ENCODE measurements at places on chromosomes 16 and 17.

DNA sequence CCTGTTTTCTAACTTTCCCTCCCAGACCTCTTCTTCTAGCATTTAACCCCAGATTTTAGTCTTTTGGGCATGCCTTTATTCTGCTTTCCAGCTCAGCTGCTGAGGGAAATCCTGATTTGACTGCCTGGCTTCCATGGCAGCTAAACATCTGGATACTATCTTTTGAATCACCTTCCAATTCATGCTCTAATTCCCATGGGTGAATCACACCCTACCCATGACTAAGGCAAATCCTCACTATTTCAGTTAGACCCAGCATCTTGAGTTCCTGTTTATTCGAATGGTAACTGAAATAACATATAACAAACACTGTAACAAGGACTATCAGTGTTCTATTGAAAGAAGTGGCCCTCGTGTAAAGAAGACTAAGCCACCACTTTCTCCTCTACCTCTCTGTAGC lies 29.8 kb downstream of the CA10 start:
- H3K4me3 ChIP-seq = no peak overlapping the region
- H3K27ac ChIP-seq = no peak overlapping the region
- H3K4me1 ChIP-seq = no peaks in the 10 kb centered on the region
- DNase-seq = no peak

GRCh38 chr16:89292443-89293078 lies 75.1 kb downstream of the ZNF778 start:
- no peak overlapping the region for H3K27ac ChIP-seq
- peaks cover 13% of the 10 kb centered on the region for H3K36me3 ChIP-seq
- H3K27me3 ChIP-seq = no peaks in the 10 kb centered on the region
- peaks cover 22% of the 10 kb centered on the region for H3K4me1 ChIP-seq
- no peak overlapping the region for H3K4me3 ChIP-seq

DNA sequence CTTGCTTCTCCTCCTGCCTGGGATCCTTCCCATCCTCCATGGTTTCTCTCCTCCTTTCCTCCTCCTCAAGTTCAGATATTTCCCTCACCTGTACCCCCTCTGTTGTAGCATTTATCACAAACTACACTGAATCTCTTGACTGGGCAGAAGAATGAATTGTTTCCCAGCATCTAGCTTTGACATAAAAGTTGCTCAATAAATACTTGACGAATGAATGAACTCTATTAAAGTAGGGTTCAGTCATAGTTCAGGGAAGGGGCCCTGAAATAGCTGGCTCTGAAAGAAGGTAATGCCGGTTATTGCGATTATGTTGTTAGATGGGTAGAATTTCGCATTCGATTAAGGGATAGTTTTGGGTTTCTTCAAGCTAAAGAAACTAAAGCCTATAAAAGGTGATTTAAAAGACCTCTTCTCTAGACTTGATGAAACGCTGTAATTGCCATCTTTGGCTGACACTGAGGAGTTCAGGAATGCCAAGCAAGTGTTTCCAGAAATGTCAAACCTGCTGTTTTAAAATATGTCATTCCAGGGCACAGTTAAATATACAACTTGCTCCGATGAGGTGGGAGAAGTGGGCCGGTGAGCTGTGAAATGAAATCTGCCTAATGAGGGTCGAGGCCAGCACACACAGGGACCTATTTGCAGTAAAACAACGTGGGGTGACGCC lies 1.0 kb upstream of the CPD start:
- H3K27ac ChIP-seq = peak overlapping the region; percentile 94
- no peak for DNase-seq
- peaks cover 15% of the 10 kb centered on the region for H3K27me3 ChIP-seq
- H3K36me3 ChIP-seq = peaks cover 2% of the 10 kb centered on the region

- H3K4me1 ChIP-seq = peaks cover 20% of the 10 kb centered on the region
- peaks cover 77% of the 10 kb centered on the region for H3K27me3 ChIP-seq
- H3K36me3 ChIP-seq = no peaks in the 10 kb centered on the region
- DNase-seq = peak; percentile 54
Measured at GRCh38 chr17:83080858-83081683, 1.7 kb downstream of the METRNL start.

DNA sequence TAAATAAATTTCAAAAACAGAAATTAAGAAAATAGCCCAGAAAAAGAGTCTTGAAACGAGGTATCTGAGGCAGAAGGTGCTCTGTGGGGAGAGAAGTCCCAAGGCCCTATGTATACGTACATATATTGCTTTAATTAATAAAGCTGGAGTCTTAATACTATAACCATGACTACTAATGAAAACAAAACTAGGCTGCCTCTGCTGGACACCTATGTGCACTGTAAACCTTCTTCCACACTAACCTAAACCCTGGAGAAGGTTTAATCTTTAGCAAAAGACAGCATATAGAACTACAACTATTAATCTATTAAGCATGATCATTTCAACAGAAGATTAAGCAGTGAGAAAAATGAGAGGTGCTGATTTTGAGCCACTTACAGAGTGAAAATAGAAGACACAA lies 153.9 kb upstream of the C17orf78 start:
- H3K36me3 ChIP-seq = peaks cover 22% of the 10 kb centered on the region
- H3K27ac ChIP-seq = no peak overlapping the region
- DNase-seq = no peak
- H3K4me1 ChIP-seq = peaks cover 2% of the 10 kb centered on the region

DNA sequence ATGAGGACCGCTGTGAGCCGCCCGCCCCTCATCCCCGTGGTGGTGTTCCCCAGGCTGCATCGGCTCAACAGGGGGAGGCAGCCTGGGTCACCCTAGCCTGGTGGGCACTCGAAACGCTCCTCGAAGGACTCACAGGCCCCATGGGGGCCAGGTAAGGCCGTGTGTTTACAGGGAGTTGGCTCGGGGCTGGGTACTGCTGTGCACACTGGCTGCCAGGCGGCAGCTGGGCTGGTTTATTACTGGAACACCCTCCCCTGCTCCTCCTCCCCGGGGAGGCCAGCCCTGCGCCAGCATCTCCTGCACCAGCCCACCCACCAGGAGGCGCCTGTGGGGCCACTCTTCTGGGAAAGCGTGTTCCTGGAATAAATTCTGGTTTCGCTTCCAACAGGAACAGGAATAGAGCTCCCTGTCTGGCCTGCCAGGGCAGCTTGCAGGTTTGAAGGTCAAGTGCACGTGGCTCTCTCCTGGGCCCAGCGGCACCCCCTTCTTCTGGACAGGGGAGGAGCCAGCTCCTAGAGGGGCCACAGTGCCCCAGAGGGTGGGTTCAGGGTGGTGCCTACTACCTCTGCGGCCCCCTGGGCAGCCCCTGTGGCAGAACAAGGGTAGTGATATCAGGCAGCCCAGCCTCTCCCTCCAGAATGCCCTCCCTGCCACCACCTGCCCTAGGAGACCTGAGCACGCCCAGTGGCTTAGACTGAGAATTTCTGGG lies 11.3 kb downstream of the MCRIP1 start:
- H3K27me3 ChIP-seq = peaks cover 16% of the 10 kb centered on the region
- peak overlapping the region; percentile 11 for H3K27ac ChIP-seq
- peaks cover 3% of the 10 kb centered on the region for H3K36me3 ChIP-seq
- no peak overlapping the region for H3K4me3 ChIP-seq

DNA sequence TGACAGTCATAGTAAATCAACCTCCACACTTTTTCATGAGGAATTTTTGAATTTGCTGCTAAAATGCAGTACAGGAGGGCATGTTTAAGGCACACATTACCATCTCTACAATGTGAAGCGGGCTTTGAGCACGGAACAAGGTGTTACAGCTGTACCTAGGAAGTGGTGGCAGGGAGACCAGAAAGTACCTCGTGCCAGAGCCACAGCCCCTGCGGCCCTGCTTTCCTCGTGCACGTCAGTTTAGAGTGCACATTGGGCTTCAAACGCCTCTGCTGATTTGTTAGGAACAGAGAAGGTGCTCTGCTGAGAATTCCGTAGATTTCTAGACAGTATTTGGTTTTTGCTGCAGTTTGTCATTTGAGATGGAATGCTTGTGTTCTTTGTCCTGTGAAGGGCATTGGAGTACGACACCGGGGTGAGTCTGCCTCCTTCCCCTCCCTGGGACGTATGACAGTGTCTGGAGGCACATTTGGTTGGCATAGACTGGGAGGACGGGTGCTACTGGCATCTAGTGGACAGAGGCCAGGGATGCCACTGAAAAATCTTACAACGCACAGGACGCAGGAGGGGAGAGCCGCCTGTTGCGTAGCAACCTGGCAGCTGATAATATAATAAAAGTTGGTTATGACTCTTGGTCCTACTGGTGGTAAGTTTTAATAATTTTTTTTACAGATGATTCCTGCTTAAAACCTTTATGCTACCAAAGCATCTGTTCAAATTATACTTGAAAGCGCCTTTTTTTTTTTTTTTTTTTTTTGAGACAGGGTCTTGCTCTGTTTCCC lies 9.1 kb downstream of the FOXK2 start:
- peak overlapping the region; percentile 52 for H3K27ac ChIP-seq
- peaks cover 14% of the 10 kb centered on the region for H3K36me3 ChIP-seq
- peaks cover 46% of the 10 kb centered on the region for H3K4me1 ChIP-seq
- no peak overlapping the region for H3K4me3 ChIP-seq
- DNase-seq = no peak

DNA sequence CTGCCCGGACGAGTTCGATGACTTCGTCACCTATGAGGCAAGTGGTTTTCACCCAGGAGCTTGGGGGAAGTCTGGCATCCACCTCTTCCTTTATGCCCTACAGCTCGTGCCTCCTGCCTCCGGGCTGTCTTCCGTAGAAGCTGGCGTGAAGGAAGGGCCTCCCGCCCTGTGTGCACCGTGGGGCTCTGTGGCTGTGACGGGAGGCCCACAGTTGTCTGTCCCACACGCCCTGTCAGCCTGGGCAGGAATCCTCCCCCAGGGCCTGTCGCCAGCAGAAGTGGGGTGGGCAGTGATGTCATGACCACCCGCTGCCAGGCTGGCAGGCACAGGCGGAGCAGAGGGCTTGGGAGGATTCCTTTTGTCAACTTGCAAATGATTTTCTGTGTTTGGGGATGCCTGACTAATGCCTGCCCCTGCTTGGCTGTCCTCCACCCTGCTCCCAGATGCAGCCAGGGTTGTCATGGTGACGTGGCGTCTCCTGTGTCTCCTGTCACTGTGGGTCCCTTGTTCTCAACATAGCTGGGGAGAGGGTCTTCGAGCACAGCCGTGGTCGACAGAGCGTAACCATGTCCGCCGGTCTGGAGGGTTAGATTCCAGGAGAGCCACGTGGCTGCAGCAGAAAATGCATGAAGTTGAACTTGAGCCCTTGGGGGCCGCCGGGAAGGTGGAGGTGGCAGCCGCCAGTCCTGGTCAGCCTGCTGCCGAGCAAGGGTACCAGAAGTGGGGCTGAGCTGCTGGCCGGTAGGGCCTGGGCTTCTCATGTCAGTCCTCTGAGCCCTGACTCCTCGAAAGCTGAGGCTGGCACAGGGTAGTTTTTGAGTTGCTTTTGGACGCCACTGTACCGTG lies 46.1 kb downstream of the RAB11FIP3 start:
- H3K4me1 ChIP-seq = no peaks in the 10 kb centered on the region
- no peak for DNase-seq
- H3K36me3 ChIP-seq = no peaks in the 10 kb centered on the region
- H3K27ac ChIP-seq = no peak overlapping the region
- H3K4me3 ChIP-seq = no peak overlapping the region
- H3K27me3 ChIP-seq = no peaks in the 10 kb centered on the region

DNA sequence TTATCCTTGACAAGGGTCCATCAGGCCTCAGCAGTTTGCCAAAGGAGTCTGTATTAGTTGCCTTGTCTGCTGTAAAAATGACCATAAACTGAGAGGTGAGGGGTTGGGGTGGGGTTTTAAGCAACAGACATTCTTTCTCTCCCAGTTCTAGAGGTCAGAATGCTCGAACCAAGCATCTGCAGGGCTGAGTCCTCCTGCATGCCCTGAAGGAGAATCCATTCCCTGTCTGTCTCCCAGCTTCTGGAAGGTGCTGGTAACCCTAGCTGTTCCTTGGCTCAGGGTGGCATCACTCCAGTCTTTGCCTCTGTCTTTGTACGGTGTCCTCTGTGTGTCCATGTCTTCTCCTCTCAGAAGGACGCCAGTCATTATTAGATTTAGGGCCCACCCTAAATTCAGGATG lies 17.5 kb upstream of the IRF8 start:
- no peak overlapping the region for H3K27ac ChIP-seq
- peaks cover 52% of the 10 kb centered on the region for H3K27me3 ChIP-seq
- no peak for DNase-seq
- no peaks in the 10 kb centered on the region for H3K4me1 ChIP-seq
- no peaks in the 10 kb centered on the region for H3K36me3 ChIP-seq

DNA sequence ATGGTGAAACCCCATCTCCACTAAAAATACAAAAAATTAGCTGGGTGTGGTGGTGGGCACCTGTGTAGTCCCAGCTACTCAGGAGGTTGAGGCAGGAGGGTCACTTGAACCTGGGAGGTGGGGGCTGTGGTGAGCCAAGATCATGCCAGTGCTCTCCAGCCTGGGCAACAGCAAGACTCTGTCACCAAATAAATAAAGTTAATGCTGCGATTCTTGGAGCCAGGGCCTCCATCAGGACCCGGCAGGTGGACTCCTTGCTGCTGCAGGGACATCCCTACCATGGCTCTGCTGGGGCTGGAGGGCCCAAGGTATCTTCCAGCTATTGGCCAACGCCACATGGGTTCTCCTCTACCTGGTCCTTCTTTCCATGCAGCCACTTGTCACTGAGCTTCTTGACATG lies 82.5 kb upstream of the CACNG5 start:
- H3K27ac ChIP-seq = no peak overlapping the region
- no peak for DNase-seq
- no peaks in the 10 kb centered on the region for H3K27me3 ChIP-seq
- H3K4me1 ChIP-seq = no peaks in the 10 kb centered on the region

DNA sequence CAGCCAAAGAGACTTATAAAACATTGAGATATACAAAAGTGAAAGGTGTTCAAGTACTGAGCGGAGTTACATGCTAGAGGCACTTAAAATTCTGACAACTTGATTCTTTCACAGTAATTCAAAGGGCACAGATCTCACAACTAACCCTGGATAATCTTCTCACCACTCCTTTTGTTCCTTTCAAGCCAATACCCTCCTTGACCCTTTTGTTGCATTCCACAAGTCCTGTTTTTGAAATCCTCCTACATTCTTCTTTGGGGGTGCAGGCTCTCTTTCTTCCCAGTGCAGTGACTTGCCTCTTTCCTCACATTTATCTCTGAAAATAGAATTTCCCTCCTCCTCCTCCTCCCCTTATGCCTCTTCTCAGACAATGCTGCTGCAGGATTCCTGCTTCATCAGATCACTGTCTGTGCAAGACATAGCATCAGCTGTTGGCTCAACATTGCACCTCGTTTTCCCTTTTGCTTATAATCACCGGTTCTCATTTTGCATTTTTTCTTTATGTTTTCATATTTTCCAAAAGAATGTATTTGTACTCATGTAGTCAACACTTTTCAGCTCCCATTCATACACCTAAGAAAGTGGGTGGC lies 199.3 kb downstream of the CDH8 start:
- no peaks in the 10 kb centered on the region for H3K4me1 ChIP-seq
- DNase-seq = no peak
- no peaks in the 10 kb centered on the region for H3K27me3 ChIP-seq
- no peak overlapping the region for H3K4me3 ChIP-seq
- H3K36me3 ChIP-seq = no peaks in the 10 kb centered on the region

- no peaks in the 10 kb centered on the region for H3K36me3 ChIP-seq
- H3K27ac ChIP-seq = no peak overlapping the region
- no peak overlapping the region for H3K4me3 ChIP-seq
Measured at GRCh38 chr16:73069581-73070262, 21.8 kb upstream of the ZFHX3 start.

Measured in activated naive CD4-positive, alpha-beta T cell treated with anti-CD3 and anti-CD28 coated beads, Interleukin-2, amount 10 ng/mL, durations not matched to agents 7 days and 5 days (primary cell).